B cell (primary cell): ENCODE measurements at places on chromosomes 6 and 20.

DNA sequence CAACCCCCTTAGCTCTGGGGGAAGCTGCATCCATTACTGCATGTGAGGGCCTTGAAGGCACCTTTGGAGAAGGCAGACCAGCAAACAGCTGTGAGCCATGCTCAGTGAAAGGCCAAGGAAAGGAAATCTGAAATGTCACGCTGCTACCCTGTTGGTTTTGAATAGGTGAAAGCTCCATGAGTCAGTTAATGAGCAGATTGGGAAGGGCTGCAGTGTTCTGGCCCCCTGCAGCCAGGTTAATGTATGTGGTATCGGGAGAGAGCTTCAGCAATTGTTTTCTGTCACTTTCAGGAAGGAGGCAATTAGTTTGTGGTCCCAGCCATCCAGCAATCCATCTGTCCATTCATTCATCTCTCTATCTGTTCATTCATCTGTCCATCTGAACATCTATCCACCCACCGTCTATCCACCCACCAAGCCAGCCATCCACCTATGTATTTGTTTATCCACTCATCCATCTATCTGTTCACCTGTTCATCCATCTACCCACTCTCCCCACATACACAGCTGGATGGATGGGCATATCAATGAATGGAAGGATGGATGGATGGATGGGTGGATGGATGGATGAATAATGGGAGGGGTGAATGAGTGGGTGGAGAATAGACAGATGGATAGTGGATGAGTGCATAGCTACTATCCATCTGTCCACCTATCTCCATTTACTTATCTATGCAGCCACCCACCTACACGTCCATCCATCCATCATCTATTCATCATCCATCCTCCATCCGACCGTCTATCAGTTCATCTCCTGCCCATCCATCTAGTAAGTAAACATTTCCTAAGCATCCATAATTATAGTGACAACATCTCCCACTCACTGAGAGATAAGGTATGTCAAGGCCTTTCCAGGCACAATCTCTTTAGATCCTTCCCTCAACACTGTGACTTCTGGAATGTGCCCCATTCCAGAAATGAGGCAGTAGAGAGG, 16.0 kb downstream of the PCK1 start:
- DNase-seq: no peak
- H3K36me3 ChIP-seq: no peaks in the 10 kb centered on the region
- H3K27ac ChIP-seq: no peak overlapping the region
- no peak overlapping the region for H3K4me3 ChIP-seq
- H3K4me1 ChIP-seq: no peaks in the 10 kb centered on the region

DNA sequence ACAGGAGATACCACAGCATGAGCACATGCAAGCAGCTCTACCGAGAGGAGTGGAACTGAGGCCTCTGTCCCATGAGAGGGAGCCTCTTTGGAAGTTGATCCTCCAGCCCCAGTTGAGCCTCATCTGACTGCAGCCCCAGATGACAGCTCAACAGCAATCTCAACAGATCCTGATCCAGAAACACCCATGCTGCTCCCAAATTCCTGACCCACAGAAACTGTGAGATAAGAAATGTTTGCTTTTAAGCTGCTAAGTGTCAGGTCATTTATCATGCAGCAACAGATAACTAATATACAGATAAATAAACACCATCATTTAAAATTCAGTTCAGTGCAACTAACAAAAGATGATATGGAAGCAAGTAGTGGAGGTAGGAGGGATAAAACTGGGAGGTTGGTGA, 4.8 kb upstream of the ARFGEF2 start:
- peaks cover 35% of the 10 kb centered on the region for H3K4me1 ChIP-seq
- H3K27ac ChIP-seq: no peak overlapping the region
- no peaks in the 10 kb centered on the region for H3K36me3 ChIP-seq
- H3K4me3 ChIP-seq: no peak overlapping the region

GRCh38 chr20:2130683-2131082, 29.1 kb downstream of the STK35 start:
- no peaks in the 10 kb centered on the region for H3K27me3 ChIP-seq
- no peaks in the 10 kb centered on the region for H3K36me3 ChIP-seq
- no peak overlapping the region for H3K27ac ChIP-seq
- H3K4me1 ChIP-seq: no peaks in the 10 kb centered on the region
- no peak overlapping the region for H3K4me3 ChIP-seq

DNA sequence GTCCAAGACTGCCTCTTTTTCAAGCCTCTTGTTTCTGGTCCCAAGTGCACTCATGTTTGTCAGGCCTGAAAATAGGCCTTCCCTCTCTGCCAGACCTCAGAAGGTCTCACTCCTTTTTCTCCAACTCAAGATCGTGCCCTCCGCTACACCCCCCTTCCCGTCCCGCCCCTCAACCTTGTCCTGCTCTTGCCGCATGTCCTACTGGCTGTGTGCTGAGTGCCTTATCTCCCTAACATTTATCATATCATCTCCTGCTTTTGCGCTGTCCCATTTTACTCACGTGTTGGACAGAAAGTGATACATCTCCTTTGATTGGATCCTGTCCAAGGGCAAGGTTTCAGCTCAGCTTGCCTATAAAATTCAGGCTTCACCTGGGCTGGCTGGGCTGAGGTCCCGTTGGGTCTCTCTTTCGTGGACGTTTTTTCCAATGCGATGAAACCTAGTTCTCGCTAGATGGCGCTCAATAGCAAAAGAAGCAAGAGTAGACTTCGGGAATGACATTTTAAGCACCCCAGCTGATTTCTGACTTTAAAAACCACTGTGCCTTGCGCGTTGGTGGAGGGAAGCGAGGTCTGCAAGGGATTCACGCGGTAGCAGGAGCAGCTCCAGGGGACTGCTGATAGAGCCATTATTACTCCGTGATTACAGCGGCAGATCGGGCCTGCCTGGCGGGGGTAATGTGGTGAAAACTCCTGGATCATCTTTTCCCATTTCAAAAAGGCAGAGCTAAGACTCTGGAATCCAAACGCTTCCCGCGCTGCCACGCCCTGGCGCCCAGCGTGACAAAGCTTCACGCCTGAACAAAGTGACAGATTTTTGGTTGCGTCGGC, 137.6 kb downstream of the IMPG1 start:
- H3K27ac ChIP-seq: no peak overlapping the region
- no peaks in the 10 kb centered on the region for H3K27me3 ChIP-seq
- H3K36me3 ChIP-seq: no peaks in the 10 kb centered on the region
- peak overlapping the region; percentile 10 for H3K4me3 ChIP-seq
- peaks cover 8% of the 10 kb centered on the region for H3K4me1 ChIP-seq

GRCh38 chr6:145761584-145761983, 26.3 kb upstream of the EPM2A start:
- H3K4me3 ChIP-seq: no peak overlapping the region
- no peaks in the 10 kb centered on the region for H3K27me3 ChIP-seq
- peak; percentile 31 for DNase-seq
- no peaks in the 10 kb centered on the region for H3K4me1 ChIP-seq

- H3K27me3 ChIP-seq: no peaks in the 10 kb centered on the region
- peaks cover 11% of the 10 kb centered on the region for H3K4me1 ChIP-seq
- H3K4me3 ChIP-seq: no peak overlapping the region
- no peak overlapping the region for H3K27ac ChIP-seq
- DNase-seq: no peak
Observed at GRCh38 chr20:33914919-33915318, 78.8 kb upstream of the RALY start.
